Fibroblast of skin of left biceps (primary cell): ENCODE measurements at places on chromosomes 5 and 9.
A peak's percentile ranks its signal among the peaks of the same experiment; 100 is the strongest.

DNA sequence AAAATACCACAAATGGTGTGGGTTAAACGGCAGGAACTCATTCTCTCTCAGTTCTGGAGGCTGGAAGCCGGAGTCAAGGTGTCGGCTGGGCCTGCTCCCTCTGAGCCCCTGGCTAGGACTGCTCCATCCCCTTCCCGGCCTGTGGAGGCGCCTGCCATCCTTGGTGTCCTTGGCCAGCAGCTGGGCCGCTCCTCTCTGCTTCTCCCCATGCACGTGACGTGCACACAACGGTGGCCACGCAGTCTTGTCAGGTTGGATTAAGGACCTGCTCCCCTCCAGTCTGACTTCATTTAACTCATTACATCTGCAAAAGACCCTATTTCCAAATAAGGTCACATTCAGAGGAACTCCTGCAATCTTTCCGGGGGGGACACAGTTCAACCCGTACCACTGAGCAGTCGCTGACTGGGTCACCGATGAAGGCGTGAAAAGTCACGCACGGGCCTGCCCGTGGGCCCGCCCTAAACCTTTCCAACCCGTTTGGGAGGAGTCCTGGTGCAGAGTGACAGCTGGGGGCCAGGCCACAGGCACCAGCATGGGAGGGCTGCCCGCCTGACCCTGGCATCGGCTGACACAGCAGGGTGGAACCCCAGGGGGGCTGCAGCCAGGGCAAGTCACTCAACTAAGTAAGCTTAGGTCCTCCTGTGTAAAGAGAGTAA, 135.2 kb downstream of the COL23A1 start:
- DNase-seq = no peak

GRCh38 chr5:120083851-120084542, 380.1 kb upstream of the PRR16 start:
- DNase-seq = no peak

DNA sequence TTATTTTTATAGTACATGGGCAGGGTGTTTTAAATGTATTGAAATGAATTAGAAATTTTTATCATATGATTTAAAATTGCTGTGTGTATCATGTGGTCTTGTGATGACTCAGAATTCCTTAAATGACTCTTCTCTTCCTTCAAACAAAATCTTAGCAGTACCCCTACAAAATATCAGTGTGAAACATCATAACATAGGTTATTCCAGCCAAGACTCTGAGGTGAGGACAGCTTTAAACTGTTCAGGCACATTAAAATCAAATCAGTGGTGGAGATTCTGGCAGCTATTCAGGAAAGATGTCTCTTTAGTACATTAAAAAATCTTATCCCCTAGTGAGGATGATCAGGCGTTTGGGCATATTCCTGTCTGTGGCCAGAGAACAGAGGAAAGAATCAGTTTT, 174.0 kb downstream of the MAN2A1 start:
- DNase-seq = peak; percentile 88

DNA sequence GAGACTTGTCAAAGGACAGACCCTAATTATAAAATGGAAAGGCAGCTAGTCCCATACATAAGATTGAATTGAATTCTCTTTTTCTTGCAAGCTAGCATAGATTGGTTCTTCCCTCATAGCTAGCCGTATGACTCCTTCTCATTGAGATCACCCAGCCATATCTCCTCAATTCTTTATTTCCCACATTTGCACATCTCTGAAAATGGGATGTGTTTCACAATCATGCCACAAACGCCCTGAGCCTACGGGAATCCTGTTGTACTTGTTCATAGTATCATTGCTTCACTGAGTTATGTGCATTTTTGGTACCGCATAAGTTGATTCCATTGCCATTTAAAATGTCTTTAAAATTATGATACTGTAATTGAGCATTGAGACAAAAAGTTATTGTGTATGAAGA, 90.5 kb downstream of the PCSK1 start:
- DNase-seq = no peak

DNA sequence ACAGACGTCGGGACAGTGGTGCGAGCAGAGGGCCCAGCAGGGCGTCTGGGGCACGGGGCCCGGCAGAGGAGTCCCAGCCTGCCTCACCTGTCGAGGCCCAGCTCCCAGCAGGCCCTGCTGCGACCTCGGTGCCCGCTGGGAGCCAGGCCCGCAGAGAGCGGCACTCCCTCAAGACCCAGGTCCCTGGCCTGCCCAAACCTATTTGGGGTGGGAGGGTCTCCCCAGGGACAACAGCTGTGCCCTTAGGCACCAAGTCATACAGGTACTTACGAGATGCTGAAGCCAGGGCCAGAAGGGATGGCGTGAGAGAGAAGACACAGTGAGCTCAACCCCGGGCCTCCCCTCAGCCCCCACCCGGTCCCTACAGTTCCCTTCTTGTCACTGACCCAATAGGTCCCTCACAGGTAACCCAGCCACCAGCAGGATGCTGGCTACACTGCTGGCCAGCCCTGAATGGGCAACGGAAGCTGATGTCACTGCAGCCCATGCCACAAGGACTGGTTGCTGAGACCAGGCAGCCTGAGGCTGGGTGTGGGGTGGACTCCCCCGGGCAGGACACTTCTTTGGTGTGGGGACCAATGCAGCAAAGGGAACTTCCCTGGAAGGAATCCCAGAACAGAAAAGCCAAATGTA, 3.7 kb downstream of the NSMF start:
- no peak for DNase-seq

GRCh38 chr5:89281766-89282553, 399.0 kb upstream of the MEF2C start:
- no peak for DNase-seq

GRCh38 chr5:151686674-151687407, at the start of gene SPARC:
Gene SPARC (minus strand): TSS chr5:151686915. CDS start chr5:151676188, 10,727 bp downstream.
- DNase-seq = peak; percentile 89

GRCh38 chr9:97504381-97505216, 3.1 kb downstream of the TMOD1 start:
- no peak for DNase-seq
